Esophagus muscularis mucosa (tissue), 4 donors: ENCODE measurements at places on chromosomes 13 and 19. TPM values are rescaled to one million over a fixed set of nuclear protein-coding genes. Genes with fewer than 3 reads are reported as not detected.

The PRSS57 gene
- total RNA-seq = not detected

The ZNF470 gene
- 7.5 TPM for total RNA-seq

GRCh38 chr19:4013886-4014540, 6.5 kb downstream of the PIAS4 start:
- DNase-seq = no peak

DNA sequence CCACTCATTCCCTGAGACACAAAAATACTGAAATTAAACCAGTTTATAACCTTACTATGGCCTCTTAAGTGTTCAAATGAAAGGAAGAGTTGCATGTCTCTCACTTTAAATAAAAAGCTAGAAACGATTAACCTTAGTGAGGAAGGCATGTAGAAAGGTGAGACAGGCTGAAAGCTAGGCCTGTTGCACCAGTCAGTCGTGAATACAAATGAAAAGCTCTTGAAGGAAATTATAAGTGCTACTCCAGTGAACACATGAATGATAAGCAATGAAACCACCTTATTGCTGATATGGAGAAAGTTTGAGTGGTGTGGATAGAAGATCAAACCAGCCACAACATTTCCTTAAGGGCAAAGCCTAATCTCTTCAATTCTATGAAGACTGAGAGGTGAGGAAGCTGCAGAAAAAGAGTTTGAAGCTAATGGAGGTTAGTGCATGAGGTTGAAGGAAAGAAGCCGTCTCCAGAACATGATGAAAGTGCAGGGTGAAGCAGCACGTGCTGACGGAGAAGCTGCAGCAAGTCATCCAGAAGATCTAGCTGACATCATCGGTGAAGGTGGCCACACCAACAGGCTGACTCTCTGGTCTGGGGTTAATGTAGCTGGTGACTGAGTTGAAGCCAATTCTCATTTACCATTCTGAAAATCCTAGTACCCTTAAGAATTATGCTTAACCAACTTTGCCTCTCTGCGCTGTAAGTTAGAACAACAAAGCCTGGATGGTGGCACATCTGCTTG, 94.5 kb upstream of the TEX29 start:
- no peak for DNase-seq

GRCh38 chr13:64877176-64877575, 2353.0 kb downstream of the PCDH9 start:
- DNase-seq = no peak

DNA sequence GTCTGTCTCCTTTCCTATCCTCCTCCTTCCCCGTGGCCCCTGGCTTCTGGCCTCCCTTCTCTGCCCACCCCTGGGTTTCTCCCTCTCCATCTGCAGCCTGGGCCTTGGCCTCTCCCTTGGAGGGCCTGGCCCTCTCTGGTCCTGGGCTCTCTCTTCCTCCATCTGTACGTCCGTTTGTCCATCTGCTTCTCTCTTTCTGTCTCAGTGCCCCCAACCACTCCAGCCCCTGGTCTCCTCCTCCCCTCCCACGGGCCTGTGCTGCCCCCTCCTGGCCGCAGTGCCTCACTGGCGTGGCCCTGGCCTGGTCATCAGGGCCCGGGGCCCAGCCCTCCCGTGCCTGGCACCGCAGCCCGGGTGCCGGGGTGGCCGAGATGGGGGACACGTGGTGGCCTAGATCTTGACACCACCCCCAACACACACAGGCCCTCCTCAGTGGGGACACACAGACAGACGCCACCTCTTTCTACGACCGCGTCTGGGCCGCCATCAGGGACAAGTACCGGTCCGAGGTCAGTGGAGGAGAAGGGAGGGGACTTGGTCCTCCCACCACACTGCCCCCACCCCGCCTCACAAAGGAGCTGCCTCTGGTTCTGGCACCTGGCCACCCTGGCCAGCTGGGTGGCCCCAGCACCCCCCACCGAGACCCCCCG, 11.3 kb downstream of the PRKCSH start:
- no peak for DNase-seq
